ENCODE measurements at places on chromosomes 16 and 17. TPM values are rescaled to one million over a fixed set of nuclear protein-coding genes. Genes with fewer than 3 reads are reported as not detected.

The METTL26 gene
- total RNA-seq, result 174 TPM

DNA sequence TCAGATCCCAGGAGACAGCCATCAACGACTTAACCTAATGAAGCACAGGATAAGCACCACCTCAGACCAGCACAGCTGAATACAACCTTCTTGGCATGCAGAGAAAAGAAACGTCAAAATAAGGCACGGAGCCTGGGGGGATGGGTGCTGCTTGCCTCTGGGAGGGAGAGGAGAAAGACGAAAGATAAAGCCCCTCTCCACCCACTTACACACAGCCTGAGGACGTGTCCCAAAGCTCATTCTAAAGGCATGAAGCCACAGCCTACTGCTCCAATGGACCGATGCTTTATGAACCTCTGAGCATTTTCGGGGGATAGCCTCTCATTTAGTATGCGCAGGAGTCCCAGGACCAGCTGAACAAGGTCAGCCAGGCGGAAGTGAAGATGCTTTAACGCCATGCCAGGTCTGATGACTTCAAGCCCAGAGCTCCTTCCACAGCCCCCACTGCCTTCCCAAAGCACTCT lies 31.1 kb downstream of the ST3GAL2 start:
- no peak for DNase-seq

DNA sequence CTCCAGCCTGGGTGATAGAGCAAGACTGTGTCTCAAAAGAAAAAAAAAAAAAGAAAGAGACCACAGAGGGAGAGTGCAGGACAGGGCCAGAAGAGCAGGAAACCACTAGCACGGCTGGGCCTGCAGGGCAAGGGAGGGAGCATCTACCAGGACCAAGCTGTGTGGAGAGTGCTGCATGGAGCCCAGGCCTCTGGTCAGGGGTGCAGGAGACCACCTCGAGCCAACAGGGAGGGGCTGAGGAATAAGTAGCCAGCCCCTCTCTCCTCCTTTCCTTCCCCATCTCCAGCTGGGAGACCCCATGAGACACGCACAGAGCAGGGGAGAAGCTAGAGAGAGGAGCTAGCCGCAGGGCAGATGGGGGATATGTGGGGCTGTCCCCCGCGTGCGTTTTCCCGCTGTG lies 67.0 kb upstream of the DNAH17 start:
- no peak for DNase-seq

GRCh38 chr17:9767432-9767991 lies 23.9 kb downstream of the DHRS7C start:
- DNase-seq, result no peak

DNA sequence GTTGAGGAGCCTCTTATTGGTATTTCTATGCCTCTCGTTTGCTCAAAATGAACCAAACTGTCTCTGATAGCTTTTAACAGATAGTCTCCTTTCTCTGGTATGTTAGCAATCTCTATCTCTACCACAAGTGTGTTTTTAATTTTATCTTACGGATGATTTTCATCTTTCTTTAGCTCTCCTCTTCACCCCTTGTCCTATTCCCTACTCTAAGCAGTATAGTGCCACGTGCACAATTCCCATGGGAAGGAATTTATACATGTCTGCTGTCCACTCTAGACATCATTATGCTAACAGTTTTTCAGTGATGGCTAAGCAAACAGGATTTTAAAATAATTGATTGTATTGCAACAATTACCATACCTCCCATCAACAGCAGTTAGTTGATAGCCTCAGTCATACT lies 177.3 kb downstream of the CYB561 start:
- no peak for DNase-seq

The YBX2 gene
- 0.18 TPM for total RNA-seq

GRCh38 chr17:6328279-6328678 lies 106.6 kb downstream of the AIPL1 start:
- DNase-seq, result no peak

GRCh38 chr16:3004319-3004718 lies 8.4 kb upstream of the CLDN9 start:
- no peak for DNase-seq

The GRIN2A gene
- total RNA-seq, result not detected

GRCh38 chr16:61891460-61891859 lies 144.8 kb downstream of the CDH8 start:
- DNase-seq, result no peak

- no peak for DNase-seq
These were observed 68.1 kb upstream of the IRX5 start for GRCh38 chr16:54862529-54862928.

DNA sequence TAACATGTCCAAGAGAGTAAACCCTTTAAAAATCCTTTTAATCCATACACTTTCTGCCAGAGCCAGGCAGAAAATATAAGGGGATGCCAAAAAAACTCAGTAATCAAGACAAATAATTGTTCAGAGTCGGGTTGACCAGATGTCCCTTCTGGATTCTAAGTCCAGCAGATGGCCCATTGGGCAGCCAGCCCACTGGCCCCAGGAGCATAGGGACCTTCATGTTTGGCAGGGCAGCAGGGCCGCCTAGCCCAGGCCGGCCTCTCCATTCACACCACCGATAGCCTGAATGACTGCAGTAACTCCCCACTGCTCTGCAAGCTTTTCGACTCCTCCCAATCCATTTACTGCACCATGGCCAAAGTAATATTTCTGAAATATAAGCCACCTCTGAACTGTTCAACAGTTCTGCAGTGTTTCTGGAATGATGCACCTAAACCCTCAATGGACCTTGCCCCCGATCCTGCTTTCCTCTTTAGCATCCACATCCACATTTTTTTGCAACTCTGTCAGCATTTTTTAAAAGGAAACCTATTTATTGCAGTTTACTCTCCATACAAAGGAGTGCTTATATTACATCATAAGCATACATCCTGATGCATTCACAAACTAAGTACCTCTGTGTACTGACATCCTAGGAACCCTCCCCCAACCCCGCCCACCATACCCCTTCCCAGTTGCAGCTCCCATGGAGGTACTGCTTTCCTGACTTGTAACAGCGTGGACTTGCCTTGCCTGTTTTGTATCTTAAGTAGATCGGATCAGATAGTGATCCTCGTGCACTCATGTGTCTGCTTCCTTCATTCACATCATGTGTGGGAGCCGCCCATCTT lies 46.4 kb downstream of the LDHD start:
- DNase-seq, result no peak

The ZNF830 gene
- total RNA-seq, result 22.7 TPM

The CCL8 gene
- not detected for total RNA-seq

The CDH8 gene
- total RNA-seq, result not detected

GRCh38 chr17:59826706-59827453 lies 65.9 kb downstream of the TUBD1 start:
- DNase-seq, result no peak

DNA sequence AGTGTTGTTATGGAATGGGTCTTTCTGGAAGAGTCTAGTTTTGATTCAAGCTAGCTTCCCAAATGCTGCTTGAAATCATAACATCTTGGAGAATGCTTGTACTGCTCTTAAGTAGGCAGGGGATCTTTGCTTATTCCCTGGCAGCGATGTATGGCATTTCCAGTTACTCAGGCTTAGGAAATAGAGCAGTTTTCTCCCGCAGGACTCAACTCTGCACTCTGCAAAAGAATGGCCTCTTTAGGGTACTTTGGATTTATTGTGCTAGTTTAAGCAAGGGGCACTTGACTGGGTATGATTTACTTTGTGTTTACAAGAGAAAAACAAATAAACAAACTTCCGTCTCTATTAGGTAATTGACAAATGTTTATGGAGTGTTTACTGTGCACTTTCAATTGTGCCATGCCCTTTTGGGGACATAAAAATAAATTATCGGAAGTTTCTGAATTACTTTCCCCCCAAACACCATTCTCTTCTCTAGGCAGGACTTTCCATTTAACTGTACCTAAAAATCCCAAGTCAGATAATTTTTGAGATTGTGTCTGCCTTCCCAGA lies 164.0 kb downstream of the MAP2K6 start:
- DNase-seq, result no peak

DNA sequence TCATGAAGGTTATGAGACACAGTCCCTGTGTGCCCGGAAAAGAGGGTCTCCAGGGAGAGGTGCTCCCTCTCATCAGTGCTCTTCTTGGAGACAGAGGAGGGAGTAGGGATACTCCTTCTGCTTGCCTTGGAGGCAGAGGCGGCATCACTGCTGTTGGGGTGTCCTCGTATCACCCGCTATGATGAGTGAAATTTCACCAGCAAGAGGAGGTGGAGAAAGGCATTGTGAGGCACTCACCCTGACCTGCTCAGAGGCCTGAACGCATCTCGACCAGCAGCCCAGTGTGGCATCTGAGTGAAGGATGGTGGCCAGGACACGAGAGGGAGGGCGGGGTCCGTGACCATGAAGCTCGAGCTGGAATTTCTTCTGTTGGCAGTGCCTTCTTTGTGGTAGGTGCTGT lies 222.1 kb upstream of the CHMP6 start:
- DNase-seq, result no peak

All from activated T-cell treated with anti-CD3 and anti-CD28 coated beads, Interleukin-2, amount 50 U/mL, for 4 hours (primary cell).